ENCODE measurements at places on chromosomes 1 and 21.

DNA sequence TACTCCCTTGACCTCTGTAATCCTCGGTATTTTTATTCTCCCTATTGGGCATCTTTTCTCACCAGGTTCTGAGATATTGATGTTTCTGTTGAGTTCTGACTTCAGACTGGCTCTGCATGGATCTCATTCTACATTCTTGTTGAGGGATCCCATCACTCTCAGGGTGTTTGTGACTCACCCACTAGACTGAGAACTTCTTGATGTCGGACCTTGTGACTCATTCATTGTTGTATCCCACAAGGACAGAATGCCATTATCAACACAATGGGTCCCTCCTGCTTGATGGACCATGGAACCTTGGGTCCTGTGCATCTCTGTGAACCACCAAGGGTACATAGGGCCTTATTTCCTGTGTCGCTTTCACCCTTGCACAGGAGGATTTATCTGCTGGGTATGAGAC lies 174.1 kb downstream of the PBX1 start:
- no peak for DNase-seq

DNA sequence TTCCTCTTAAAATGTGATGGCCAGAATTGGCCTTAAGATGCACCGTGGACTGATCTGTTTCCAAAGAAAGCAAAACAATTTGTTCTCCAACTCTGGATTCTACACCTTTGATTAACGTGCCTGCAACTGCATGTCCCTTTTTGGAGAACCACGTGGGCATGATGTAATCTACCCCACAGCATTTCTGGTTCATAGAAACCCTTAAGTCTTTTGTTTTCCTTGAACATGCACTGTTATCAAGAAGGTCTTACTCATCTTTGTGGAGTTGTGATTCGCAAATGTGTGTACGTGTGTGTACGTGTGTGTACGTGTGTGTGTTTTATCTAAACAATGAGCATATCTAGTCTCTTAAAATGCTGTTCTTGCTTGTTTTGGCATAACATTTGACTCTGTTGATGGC lies 57.8 kb downstream of the LPAR3 start:
- DNase-seq, result no peak

- no peak for DNase-seq
Measured at GRCh38 chr1:169160845-169161495, 54.5 kb downstream of the ATP1B1 start.

DNA sequence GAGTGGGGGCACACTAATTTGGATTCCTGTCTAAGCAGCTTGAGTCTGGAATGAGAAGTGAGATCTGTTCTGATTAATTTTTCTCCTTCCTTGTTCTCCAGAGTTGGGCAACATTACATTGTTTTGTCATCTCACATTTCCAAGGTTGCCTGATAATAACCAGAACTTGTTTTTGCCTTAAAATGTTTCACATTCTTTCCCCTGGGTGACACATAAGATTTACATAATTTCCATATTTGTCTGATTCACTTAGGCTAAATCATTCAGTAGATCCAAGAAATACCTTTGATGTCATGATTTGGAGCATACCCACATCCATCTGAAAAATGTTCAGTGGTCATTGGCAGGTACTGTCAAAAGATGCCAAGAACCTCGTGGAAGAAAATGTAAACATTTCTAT lies 60.3 kb downstream of the XCL2 start:
- no peak for DNase-seq

GRCh38 chr1:170545476-170545875 lies 13.5 kb downstream of the GORAB start:
- no peak for DNase-seq

GRCh38 chr1:212532469-212533147 lies 76.0 kb upstream of the ATF3 start:
- no peak for DNase-seq

GRCh38 chr1:58848818-58849411 lies 65.1 kb upstream of the JUN start:
- DNase-seq, result no peak

- peak; percentile 9 for DNase-seq
Measured at GRCh38 chr1:223363057-223363855, 720 bp downstream of the SUSD4 start.

DNA sequence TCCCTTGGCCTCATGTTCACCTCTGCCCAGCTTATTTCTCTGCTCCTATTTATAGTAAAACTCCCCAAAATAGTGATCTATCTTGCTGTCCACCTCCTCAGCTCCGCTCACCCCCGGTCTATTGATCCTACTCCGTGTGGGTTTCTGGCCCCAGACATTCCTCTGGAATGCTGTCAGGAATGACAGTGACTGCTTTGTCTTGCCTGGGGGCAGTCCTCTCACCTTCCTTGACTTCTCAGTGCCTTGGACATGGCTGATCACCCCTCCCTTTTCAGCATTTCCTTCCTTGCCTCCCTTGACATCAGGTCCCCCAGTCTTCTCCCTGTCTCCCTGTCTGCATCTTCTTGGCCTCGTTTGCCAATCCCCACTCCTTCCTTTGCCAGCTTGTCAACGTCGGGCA lies 108.1 kb upstream of the BACE2 start:
- DNase-seq, result no peak

- no peak for DNase-seq
Measured at GRCh38 chr1:43912607-43913006, 21.0 kb upstream of the ARTN start.

DNA sequence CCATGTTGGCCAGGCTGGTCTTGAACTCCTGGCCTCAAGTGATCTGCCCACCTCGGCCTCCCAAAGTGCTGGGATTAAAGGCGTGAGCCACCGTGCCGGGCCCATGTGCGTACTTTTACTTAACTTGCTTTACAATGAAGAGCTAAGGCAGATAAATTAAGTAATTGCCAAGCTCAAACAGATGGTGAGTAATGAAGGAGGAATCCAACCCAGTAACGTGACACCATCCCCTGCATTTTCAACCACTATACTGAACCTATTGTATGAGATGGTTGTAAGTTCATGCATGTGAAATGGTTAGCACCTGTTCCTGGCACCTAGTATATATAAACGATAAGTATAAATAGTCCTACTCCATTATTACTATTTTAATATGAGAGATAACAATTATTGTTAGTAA lies 588.0 kb upstream of the BEND5 start:
- DNase-seq, result no peak

GRCh38 chr1:186102547-186103148 lies 272.4 kb downstream of the TPR start:
- DNase-seq, result no peak

DNA sequence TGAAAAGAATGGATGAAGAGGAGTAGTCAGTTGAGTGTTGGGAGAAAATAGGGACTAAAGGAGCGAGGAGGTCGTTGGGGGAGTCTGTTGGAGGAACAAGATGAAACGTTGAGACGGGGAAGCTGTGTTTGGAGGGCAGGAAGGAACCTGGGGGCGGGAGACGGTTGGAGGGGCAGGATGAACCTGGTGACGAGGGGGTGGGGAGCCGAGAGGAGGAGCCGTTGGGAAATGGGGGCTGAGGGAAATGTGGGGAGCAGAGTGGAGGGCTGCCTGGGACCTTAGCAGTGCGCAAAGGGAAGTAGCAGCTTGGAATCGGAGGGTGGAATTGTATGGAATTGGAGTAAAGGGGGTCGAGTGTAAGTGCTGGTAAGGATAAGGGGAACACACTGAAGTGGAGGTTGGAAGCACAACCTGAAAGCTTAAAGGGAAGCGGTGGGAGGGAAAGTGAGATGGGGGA lies 630 bp downstream of the MTF2 start:
- no peak for DNase-seq

DNA sequence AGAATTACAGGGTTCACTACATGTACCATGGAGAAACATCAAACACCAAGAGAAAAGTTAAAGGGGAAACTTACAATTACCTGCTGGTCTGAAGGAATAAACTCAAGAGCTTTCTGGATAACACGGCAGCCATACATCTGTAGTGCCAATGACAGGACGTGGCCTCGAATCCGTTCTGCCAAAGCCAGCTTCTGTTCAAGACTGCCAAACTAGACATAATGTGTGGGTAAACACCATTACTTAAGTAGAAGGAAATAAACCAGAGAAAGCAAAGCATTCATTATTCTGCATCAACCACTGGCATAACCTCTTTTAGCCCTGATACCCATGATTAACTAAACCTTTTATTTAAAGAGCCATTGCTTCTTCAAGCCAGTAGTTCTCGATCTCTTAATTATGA lies 41.5 kb upstream of the SDC3 start:
- DNase-seq, result no peak

DNA sequence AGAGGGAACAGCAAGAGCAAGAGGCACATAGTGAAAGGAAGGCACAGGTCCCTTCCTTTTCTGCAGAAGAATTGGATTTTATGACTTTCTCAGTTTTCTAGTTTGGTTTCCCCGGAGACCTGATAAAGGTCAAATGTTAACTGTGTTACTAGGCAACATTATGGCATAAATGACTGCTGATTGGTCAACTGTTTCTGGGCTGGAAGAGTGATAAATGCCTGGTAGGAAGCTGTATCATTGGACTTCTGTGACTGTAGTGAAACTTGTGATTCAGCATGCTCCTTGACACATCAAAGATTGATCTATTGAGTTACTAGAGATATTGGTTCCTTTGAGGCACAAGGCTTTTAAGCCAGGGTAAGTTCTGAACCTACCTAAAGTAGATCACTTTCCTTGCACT lies 55.7 kb downstream of the LRRC8C start:
- DNase-seq, result no peak

DNA sequence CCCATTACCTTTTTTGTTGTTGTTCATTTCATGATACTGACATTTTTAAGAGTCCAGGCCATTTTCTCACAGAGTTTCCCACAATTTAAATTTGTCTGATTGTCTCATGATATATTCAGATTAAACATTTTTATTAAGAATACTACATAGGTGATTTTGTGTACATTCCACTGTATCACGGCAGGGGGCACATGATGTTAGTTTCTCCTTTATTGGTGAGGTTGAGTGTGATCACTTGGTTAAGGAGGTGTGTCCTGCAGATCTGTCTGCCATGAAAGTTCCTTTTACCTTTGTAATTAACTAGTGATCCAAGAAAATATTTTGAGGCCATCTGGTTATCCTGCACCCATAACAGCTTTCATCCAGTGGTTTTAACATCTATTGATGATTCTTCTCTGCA lies 11.8 kb downstream of the RTCA start:
- no peak for DNase-seq

DNA sequence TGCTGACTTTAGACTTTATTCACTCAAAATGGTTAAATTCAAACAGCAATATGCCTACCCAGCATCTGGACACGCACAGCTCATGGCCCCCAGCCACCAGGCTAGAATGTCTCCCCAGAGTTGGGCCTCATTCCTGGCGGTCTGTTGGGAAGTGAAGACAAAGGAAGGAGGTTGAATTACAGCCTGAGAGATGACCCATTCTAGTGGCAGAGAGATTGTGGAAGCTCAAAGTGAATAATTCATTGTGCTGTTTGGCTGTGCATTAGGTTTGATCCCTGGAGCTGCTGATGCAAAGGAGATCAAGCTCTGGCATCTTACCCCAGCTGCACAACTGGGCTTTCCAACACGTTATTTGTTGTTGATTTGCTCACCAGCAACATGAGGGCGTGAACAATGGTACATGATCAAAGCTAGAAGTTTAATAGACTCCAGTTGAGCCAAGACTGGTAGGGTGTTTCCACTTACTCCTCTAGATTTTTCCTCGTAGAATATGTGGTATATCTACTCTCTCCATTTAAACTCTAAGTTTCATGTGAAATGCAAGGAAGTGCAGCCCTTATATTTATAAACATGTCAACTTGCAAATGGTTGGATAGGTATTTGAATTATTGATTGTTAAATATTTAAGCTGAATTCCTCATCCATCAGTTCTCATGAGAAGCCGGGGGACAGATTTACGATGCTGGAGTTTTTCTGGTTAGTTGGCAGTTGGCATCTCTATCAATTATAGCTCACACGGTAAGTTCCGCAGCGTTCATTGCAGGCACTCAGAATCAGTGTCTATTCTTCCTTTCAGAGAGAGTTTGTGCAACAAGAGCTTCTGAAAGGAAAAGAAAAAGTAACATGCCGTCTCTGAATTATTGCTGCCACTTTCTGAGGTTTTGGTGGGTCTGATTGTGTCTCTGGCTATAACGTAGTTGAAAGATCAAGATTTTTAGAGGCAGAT lies 222.7 kb downstream of the TM2D1 start:
- DNase-seq, result no peak

DNA sequence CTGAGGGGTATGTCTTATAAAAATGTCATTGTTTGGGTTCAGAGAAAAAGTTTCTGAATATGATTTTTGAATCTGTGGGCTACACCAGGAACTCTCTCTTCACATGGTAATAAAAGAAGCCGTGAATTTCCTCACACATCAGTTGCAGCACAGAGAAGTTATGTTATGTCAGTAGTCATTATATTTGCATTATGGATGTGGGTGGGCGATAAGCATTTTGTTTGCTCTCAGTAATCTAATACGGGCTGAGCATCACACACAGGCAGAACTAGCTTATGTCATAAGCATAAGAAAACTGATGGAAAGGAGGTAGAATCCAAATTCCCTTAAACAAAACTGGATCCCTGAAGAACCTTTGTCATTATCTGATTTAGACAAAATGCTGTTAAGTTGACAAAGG lies 70.8 kb downstream of the PRDM2 start:
- no peak for DNase-seq

DNA sequence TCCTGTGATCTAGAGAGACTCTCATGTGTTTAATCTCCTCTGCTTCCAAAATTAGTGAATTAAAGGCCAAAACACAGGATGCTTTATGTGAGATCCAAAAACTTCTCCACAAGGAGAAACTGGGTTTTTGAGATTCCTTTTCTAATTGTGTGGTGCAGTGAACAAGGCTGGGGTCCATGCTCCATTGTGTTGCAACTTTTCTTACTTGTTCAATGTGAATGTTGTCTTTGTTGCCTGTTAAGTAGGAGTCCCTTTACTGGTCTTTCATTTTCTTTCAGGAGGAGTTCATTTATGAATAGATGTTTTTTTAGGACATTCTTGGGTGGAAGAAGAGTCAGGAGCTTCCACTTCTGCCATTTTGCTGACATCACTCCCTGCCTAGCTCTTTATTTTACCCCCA lies 40.6 kb upstream of the CFHR3 start:
- no peak for DNase-seq

DNA sequence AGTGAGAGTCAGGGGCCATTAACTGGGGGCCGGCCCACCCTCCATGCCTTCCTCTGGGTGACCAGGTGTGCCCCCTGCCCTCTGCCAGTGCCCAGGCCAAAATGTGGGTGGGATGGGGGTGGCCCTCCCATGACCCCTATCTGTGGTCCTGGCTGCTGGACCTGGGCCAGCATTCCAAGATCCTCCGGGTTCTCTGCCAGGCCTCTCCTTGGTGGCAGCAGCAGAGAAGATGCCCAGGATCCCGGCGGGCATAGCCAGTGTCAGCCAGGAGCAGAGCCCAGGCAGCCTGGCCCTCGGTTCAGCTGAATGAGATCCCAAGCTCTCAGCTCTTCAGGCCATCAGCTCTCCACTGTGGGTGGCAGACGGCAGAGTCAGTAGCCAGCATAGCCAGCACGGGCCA lies 31.3 kb upstream of the ACTRT2 start:
- DNase-seq, result no peak

- no peak for DNase-seq
Measured at GRCh38 chr1:227335242-227336020, 17.1 kb upstream of the CDC42BPA start.

GRCh38 chr1:200692316-200692715 lies 22.6 kb upstream of the DDX59 start:
- DNase-seq, result no peak
